ENCODE measurements at places on chromosomes 3 and 15.

DNA sequence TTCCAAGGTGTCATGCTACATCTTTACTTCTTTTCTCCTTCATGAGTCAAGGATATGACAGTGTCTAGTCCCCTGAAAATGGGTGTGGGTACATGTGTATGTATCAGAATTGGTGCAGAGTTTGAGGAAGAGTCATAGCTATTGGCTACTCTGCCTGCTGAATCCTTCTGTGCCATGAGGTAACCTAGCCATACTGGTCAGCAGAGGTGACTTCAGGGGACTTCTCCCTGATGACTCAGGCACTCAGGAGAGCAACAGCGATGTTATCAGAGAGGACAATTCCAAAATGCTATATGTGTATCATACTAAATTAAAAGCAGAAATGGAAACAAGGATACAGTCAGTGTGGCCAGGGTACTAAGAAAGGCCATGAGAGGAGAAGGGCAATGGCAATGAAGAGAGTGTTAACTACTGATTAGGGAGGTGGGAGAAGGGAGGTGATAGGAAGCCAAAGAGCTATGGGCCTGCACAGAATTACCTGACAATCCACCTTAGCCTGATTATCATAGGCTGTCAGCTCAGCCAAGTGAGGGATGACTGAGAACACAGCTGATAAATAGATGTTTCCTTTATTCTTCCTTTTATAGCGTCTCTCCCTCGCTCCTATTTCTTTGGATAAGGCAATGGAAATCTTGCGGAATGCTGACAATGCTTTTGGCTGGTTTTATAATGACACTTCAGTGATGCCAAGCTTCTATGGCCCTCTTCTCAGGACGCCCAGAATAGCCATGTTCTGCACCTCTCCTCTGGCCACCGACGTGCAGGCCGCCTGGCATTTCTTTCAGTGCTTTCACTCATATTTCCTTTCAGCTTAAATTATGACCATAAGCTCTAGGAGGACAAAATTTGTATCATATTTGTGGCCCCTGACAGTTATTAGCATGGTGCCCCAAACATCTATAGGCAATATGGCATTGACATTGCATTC, 90.6 kb downstream of the FGF12 start:
- DNase-seq, result no peak

- no peak for DNase-seq
Observed at GRCh38 chr3:169091196-169091823, 572.2 kb downstream of the MECOM start.

GRCh38 chr3:72492240-72492639, 356.0 kb downstream of the SHQ1 start:
- DNase-seq, result no peak

DNA sequence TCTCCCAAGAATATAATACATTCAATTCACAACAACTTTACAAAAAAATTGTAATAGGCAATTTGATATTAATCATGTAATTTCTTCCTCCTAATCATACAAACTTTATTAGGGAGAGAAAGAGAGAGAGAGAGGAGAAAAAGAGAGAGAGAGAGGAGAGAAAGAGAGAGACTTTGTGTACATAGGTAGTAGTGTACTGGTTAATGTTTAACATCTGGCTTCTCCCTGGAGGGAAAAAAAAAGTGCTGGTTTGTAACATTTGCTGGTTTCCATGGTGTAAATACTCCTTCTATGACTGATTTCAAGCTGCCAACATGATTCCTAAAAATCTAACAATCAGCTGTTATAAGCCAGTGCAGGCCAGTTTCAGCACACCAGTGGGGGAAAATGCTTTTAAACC, 98.0 kb upstream of the ARHGEF26 start:
- DNase-seq, result no peak

- no peak for DNase-seq
Observed at GRCh38 chr3:125042725-125043406, 12.9 kb downstream of the HEG1 start.

- no peak for DNase-seq
Observed at GRCh38 chr3:33751336-33751735, 33.3 kb upstream of the CLASP2 start.

DNA sequence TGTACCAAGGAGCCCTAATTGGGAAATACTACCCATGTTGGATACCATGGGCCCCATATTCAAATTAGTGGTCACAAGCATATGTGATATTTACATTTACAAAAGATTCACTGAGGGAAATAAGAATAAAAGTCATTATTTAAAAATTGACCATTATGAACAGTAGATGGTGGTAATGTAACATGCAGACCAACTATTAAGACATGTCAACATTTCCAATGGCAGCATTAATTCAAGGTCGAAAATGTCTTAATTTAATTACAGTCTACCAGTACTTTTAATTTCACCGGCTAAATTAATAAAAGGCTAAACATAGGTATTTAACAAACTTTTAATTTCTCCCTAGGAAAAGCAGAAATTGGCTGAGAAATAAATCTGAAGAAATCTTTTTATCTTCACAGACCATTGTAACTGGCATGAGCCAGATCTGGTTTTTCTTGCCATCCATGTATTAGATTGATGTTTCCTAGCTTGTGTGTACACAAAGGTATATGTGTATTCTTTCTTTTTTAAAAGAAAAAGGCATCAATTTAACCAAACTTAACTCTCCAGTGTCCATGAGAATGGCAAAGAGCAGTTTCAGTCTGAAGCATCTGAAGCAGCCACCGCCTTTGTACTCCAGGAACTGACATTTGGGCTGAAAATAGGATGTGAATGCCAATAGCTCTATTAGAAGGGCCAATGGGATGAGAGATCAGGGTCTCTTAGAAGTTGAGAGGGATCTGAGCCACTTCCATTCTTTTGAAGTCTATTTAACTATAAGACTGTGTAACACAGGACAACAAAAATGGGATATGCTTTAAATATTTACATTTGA, 26.6 kb downstream of the NEK11 start:
- no peak for DNase-seq

- DNase-seq, result no peak
Observed at GRCh38 chr3:18126772-18127171, 298.4 kb downstream of the SATB1 start.
